Endothelial cell (in vitro differentiated cells): ENCODE measurements at places on chromosomes 1 and 21.
A peak's percentile ranks its signal among the peaks of the same experiment; 100 is the strongest.

- no peak for DNase-seq
Observed at GRCh38 chr1:81335876-81336275, 464.9 kb upstream of the ADGRL2 start.

DNA sequence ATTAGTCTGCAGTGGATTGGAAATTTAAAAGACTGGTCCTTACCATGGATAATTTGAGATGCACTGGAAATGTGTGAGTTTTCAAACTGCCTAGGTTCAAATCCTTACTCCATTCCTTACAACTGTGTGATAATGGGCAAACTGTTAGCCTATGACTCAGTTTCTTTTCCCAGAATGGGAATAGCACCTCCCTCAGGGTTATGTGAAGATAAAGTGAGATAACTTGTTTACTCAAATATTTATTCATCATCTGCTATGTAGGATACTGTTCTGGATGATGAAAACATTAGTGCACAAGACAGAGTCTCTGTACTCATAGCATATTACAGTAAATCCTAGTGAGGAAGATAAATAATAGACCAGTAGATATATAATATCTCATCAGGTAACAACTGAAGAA lies 28.6 kb downstream of the LRIG2 start:
- no peak for DNase-seq

DNA sequence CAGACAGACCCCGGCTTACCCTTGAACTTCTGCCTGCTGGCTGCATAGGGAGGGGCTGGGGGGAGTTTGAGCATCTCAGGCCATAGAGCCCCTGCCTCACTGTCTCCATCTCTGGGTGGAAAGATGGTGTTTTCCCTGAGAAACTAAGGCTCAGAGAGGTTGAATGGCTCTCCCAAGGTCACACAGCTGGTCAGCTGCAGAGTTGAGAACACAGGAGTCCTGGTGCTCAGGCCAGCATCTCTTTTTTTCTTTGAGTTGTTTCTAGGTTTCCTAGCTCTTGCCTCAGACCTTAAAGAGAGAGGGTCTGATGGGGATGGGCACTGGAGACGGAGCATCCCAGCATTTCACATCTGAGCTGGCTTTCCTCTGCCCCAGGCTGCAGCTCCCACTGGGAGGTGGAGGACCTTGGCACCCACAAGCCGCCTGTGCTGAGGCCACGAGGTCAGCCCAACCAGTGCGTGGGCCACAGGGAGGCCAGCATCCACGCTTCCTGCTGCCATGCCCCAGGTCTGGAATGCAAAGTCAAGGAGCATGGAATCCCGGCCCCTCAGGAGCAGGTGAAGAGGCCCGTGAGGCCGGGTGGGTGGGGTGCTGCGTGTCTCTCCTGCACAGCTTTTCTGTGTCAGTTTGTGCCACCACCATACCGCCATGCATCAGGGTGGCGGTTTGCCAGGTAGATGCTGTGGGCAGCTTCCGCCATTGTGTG lies 21.8 kb downstream of the PCSK9 start:
- no peak for DNase-seq

DNA sequence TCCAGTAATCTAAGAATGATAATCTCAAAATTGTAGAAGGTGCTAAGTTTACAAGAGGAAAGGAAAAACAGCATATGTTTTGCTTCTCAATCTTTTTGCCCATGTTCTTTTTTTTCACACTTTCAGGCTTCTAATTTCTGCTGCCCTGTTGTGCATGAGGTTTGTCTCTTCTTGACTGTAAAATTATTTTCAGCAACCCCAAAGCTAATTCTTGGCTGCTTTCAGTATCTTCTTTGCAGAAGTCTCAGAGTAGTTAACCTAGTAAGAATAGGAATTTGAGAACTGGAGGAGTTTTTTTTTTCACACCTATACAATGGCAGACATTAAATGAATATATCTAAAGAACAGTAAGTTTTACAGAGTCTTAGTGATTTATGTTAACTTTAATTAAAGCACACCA lies 26.4 kb downstream of the DENND2D start:
- DNase-seq: no peak

GRCh38 chr21:42969193-42969600 lies 5.2 kb upstream of the PKNOX1 start:
- no peak for DNase-seq

- DNase-seq: no peak
Observed at GRCh38 chr1:223429821-223430220, 36.6 kb downstream of the CCDC185 start.

DNA sequence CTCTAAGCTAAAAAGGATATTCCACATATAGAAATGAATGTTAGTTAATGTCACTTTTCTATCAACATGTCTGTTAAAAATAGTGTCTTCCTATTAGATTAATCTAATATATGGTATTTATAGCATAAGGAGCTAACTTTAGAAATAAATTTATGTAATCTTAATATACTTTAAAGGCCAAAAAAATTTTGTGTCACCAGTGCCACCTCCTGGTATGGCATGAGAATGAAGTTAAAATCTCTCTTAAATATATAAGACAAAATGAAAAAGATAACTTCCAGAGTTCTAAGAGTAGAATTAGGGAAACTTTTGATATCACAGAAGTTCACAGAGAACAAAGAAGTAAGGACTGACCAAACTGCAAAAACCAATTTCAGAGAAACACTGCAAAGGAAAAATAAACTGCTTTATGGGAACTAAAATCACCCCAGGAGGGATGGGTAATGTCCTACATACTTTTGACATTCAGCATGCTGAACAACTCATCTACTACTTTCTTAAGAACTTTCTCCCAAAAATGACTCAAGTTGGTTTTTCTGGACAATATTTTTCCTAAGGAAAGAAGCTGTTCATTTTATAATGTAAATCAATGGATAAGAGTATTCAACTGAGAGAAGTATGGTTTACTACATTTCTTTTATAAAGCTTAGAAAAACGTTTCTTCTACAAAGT lies 82.8 kb downstream of the TRIM33 start:
- no peak for DNase-seq

GRCh38 chr1:183880531-183881243 lies 75.8 kb downstream of the RGL1 start:
- DNase-seq: no peak

- DNase-seq: no peak
Observed at GRCh38 chr1:41518471-41518870, 34.0 kb upstream of the EDN2 start.

- DNase-seq: no peak
Observed at GRCh38 chr1:230195199-230195598, 128.2 kb downstream of the GALNT2 start.

- peak; percentile 30 for DNase-seq
Observed at GRCh38 chr1:70353601-70354331, 756 bp downstream of the ANKRD13C start.

DNA sequence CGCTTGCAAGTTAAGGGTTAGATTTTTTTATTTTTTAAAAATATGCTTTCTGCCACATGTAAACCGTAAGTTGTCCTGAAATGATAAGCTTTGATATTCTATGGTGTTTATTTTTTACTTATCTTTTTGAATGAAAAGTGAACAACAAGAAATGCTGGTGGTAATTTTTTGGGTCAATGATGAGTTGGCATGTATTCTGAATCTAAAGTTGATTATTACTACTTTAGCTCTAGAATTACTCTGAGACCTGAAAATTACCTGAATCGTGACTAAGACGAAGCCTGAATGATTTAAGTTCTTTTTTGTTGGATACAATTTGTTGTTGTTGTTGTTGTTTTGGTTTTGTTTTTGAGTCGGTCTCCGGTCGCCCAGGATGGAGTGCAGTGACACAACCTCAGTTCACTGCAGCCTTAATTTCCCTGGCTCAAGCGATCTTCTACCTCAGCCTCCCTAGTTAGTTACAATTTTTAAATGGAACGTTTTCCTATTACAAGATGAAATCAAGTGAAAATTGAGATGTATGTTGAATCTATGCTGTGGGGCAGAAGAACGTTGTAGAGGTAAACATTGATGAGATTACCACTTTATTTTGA lies 941 bp downstream of the RABGGTB start:
- no peak for DNase-seq

DNA sequence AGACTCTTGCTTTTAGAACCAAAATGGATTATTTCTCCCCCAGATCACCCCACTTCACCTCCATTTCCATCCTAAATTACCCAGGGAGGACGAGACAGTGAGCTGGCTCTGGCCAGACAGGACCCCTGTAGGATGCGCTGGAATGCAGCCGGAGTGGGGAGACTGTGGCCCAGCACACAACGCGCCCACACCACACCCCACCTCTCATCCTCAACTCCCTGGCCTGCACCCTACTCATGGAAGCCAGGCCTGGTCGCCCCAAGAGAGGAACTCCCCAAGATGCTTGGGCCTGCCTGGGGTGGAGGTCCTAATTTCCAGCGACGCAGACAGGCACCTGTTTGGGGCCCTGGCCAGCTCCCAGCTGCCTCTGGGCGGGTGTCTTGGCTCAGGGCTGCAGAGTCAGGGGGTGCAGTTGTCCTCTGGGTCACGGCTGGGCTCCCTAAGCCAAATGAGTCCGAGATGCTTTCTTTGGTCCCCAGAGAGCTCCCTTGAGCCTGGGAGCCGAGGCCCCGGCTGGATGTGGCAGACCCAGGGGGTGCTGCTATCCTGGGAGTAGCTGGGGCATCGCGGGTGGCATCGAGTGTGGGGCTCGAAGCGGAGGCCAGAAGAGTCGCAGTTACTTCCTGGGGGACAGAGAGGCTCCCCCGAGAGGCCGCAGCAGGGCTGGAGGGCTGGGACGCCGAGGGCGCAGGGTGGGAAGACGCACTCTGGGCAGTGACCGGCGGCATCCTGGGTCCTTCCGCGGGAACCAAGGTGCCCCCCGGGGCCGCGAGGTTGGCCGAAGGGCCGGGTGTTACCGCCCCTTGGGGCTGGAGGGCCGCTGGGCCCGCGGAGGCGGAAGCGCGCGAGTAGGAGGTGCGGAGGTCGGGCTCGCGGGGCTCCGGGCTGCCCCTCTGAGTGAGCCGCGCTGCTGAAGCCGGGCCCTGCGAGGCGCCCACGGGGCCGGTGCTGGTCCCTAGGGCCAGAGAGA lies 10.4 kb downstream of the CLEC20A start:
- DNase-seq: no peak

- DNase-seq: no peak
Observed at GRCh38 chr1:116870300-116870699, 39.4 kb upstream of the PTGFRN start.

DNA sequence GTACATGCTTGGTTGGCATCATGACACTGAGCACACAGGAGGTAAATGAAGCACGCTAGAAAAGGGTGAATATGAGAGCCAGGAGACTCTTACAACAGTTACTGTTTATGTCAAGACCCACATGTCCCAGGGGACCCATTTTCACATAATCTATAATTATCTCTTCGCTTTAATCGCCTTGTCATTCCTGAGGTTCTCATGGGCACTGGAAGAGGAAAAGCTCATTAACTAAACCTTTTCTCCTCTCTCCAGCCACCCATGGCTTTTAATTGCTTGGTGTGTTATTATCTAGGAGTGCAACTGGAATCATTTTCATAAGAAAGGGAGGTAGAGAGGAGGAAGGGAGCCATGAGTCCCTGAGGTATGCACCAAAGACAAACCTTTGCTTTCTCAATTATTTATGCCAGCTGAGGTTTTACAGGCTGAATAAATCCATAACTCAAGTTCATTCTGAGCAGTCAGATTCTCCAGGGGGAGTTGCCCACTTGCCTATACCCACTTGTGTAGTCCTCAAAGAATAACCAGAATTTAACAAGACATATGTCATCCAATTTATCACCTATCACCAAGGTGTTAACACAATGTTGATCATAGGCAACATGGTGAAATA lies 77.4 kb downstream of the ACBD6 start:
- no peak for DNase-seq

DNA sequence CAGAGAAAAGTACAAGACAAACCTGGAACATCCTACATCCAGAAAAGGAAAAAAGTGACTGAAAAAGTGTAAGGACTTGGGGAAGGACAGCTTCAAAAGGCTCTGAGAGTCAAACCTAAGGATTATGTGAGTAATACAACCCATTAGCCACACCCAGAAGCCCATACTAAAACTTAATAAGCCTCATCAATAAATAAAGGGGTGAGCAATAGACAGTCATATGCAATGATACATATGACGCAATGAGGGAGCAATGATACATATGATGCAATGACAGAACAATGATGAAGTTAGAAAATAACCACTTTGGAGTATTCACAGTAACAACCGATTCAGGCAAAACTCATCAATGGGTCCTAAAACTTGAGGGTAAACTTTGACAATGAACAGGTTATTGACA lies 50.1 kb downstream of the BRWD1 start:
- no peak for DNase-seq

DNA sequence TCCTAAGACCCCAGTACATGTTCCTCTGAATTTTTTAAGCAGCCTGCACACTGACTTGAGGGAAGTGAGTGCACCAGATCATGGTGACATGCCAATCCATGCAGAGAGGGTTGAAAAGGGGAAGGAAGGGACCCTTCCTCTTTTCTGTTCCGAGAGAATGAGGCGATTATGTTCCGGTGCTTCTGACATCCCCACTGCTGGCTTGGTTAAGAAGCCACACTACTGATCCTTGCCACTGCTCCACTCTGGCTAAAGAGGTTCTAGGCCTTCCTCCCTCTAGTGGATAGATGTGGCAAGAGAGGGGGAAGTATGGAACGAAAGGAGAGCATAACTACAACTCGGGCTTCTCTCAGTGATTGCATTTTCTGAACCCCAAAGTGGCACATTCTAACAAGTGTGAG lies 1.8 kb upstream of the CYB5R1 start:
- DNase-seq: peak; percentile 55

DNA sequence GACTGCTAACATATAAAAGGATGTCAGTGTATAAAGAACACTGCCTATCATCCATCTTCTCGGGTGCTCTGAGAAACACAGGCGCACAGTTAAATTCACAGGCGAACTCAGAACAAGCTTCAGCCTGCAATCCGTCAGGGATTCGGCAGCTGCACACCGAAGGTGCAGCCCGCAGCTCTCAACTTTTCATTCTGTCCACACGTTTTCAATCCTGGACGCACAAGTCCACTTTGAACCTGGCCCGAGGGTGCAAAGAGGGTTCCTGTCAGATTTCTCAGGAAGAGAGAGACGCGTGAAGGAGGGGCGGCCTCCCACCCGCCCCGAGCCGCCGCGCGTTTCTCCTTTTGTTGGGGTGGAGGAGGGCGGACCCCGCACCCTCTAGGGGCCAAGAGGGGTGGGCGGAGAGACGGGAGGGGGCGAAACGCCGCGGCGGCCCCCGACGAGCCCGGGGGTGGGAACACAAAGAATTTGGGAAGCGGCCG lies 724 bp downstream of the DOCK7 start:
- DNase-seq: no peak

GRCh38 chr1:82464362-82465001 lies 663.7 kb downstream of the ADGRL2 start:
- no peak for DNase-seq

DNA sequence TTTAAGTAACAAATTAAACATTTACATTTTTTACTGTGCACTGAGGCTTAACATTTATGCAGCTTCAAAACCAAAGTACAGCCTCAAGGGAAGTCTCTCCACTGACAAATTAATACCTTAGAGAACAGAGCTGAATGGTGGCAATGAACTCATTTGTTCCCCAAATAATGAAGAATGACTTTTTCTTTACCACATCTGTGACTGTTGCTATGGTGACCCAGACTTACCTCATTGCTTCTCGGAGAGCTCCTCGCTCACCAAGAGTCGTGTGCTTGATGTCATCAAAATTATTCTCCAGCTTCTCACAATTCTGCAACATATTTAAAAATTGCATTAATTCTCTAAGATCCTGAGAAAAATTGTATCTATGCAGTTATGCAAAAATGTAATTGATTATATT lies 92.9 kb downstream of the DPYD start:
- DNase-seq: no peak
